ENCODE measurements at places on chromosomes 13 and 19.

GRCh38 chr13:36862722-36863121, 43.7 kb downstream of the RFXAP start:
- H3K27ac ChIP-seq = no peak overlapping the region
- H3K36me3 ChIP-seq = no peaks in the 10 kb centered on the region
- DNase-seq = no peak
- H3K4me1 ChIP-seq = no peaks in the 10 kb centered on the region
- no peak overlapping the region for H3K4me3 ChIP-seq

- no peak overlapping the region for H3K27ac ChIP-seq
- no peaks in the 10 kb centered on the region for H3K27me3 ChIP-seq
- H3K36me3 ChIP-seq = no peaks in the 10 kb centered on the region
- H3K4me3 ChIP-seq = no peak overlapping the region
Measured at GRCh38 chr13:100552755-100553154, 35.8 kb downstream of the GGACT start.

DNA sequence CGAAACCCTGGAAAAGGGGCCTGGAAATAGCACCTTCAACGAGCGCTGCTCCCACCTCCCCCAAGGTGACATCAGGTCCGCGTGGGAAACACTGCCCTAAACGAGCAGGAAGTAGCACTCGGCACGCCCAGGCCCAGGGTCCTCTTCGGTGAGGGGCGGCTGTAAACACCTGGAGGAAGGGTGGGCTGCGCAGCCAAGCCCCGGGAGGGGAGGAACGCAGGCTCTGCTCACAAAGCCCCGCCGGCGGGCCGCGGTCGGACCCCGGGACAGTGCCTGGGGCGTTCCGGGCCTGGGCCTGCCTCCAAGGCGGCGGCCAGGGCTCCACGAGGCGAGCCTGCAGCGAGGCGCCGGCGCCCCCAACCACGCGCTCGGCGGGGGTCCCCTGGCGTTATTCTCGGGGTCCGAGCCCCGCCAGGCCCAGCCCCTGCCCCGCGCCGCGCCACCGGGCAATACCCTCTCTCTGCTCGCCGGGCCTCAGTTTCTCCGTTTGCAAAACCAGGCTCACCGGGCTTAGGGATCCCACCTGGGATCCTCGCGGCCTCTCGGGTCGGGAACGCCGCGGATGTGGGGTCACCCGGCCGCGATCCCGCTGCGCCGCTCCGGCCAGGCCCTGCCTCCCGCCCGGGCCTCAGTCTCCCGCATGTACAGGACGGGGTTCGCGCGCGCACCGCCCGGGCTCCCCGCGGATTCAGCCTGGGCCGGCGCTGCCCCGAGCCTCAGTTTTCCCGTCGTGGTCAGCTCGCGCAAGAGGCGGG, 630 bp downstream of the RNF126 start:
- H3K27ac ChIP-seq = peak overlapping the region; percentile 78
- no peaks in the 10 kb centered on the region for H3K27me3 ChIP-seq
- peaks cover 30% of the 10 kb centered on the region for H3K4me1 ChIP-seq
- DNase-seq = peak; percentile 32
- H3K36me3 ChIP-seq = no peaks in the 10 kb centered on the region

GRCh38 chr19:49879243-49879963, 1.9 kb downstream of the TBC1D17 start:
- H3K36me3 ChIP-seq = peaks cover 9% of the 10 kb centered on the region
- no peak overlapping the region for H3K27ac ChIP-seq
- H3K4me3 ChIP-seq = no peak overlapping the region
- H3K27me3 ChIP-seq = no peaks in the 10 kb centered on the region
- H3K4me1 ChIP-seq = peaks cover 20% of the 10 kb centered on the region

GRCh38 chr19:31275068-31275334, 74.2 kb downstream of the TSHZ3 start:
- peaks cover 16% of the 10 kb centered on the region for H3K36me3 ChIP-seq
- H3K4me1 ChIP-seq = peaks cover 12% of the 10 kb centered on the region
- no peak for DNase-seq
- H3K4me3 ChIP-seq = no peak overlapping the region
- no peak overlapping the region for H3K27ac ChIP-seq

DNA sequence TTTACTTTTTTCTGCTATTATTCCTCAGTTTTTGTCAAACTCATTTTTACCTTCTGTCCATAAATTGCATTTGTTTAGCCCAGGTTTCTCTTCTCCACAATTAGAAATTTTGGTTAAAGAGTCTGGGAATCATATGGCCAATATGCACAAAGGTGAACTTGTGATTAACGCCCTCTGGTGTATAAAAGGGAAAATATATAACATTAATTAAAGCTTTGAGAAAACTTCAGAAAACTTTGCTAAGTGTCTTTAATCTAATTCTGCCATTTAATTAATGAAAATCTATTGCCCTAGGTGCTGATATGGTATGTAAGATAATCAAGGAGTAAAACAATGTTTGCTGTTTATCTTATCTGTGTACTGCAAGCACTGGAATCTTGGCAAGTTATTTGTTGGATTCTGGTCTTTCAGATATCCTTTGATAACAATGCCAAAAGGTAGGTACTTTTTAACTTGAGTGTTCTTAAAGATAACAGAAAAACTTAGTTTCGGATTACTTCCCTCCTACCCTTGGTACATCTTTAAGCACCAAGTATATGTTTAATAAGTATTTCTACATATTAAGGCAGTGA, 402.6 kb downstream of the SUCLA2 start:
- no peak for DNase-seq
- H3K4me3 ChIP-seq = no peak overlapping the region
- H3K27ac ChIP-seq = no peak overlapping the region
- no peaks in the 10 kb centered on the region for H3K4me1 ChIP-seq
- H3K27me3 ChIP-seq = no peaks in the 10 kb centered on the region

GRCh38 chr19:51566489-51567100, 4.5 kb upstream of the ZNF175 start:
- H3K27ac ChIP-seq = no peak overlapping the region
- no peak for DNase-seq
- no peaks in the 10 kb centered on the region for H3K4me1 ChIP-seq
- H3K4me3 ChIP-seq = no peak overlapping the region

- H3K4me1 ChIP-seq = peaks cover 10% of the 10 kb centered on the region
- peaks cover 16% of the 10 kb centered on the region for H3K27me3 ChIP-seq
- H3K4me3 ChIP-seq = peak within 1 kb of the TSS; percentile 75
- H3K27ac ChIP-seq = no peak within 1 kb of the TSS
- H3K36me3 ChIP-seq = no peaks in the 10 kb centered on the region
Measured at GRCh38 chr13:20702915-20703779, at the start of gene IL17D. IL17D (plus strand) TSS chr13:20703699; CDS start chr13:20704002, 303 bp downstream.

DNA sequence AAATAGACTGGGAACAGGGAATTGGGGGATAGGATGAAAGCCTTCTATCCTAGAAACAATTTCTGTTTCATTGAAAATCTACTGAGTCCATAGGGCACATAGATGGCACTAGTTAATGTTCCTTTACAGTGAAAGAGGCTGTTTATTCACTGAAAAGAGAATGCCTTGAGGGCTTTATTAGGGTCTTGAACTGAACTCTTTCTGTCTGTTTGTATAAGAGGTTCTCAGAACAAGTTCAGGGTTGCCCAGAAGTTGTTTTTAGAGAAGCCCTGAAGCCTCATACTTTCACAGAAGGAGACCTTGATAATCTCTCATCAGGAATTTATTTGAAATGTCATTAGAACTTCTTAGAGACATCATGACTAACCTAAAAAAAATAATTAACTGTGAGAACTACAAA, 43.9 kb downstream of the ENOX1 start:
- no peak overlapping the region for H3K27ac ChIP-seq
- no peaks in the 10 kb centered on the region for H3K4me1 ChIP-seq
- no peaks in the 10 kb centered on the region for H3K27me3 ChIP-seq

GRCh38 chr13:55893540-55893939, 1247.2 kb upstream of the PRR20A start:
- no peak overlapping the region for H3K4me3 ChIP-seq
- no peaks in the 10 kb centered on the region for H3K27me3 ChIP-seq
- DNase-seq = no peak
- H3K36me3 ChIP-seq = no peaks in the 10 kb centered on the region
- H3K27ac ChIP-seq = no peak overlapping the region
- H3K4me1 ChIP-seq = no peaks in the 10 kb centered on the region

DNA sequence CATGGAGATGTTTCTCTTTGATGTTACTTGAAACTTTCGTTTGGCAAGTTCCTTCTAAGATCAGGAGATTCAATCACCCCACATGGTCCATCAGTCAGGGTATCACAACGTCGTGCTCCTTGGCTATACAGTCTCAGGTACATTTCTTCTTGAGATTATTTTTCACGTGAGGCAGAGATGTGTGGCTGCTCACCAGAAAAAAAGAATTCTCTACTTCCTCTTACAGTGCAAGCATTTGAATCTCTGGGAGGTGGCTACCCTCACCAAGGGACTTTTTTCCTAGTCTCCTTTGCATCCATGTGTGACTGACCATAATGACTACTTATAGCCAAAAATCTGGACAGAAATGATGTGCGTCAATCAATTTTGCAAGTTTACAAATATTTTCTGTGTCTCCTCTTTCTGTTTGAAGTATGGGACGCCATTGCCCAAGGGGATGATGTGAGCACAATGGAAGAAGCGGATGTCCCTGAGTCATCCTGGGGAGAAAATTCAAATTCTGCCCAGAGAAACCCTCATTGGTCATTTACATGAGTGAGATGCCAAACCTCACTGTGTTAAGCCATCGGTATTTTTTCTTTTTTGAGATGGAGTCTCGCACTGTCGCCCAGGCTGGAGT, 8.6 kb upstream of the LAIR2 start:
- H3K4me1 ChIP-seq = no peaks in the 10 kb centered on the region
- no peaks in the 10 kb centered on the region for H3K27me3 ChIP-seq
- no peak overlapping the region for H3K4me3 ChIP-seq

DNA sequence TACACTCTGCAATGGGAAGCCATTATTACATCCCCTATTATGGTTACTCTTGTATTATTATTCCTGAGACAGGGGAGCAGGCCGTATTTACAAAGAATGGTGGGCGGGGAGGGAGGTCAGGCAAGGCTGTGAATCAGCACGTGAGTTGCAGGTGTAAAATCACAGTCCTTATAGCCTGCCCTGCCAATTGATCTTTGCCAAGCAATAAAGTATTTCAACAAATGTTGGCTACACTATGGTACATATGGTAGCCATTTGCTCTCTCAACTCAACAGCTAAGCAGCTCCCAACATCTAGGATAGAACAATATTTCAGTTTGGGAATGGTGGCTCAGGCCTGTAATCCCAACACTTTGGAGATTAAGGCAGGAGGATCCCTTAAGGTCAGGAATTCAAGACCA, 12.1 kb downstream of the EPS15L1 start:
- H3K27me3 ChIP-seq = no peaks in the 10 kb centered on the region
- H3K36me3 ChIP-seq = no peaks in the 10 kb centered on the region
- no peak overlapping the region for H3K4me3 ChIP-seq
- H3K4me1 ChIP-seq = peaks cover 34% of the 10 kb centered on the region

DNA sequence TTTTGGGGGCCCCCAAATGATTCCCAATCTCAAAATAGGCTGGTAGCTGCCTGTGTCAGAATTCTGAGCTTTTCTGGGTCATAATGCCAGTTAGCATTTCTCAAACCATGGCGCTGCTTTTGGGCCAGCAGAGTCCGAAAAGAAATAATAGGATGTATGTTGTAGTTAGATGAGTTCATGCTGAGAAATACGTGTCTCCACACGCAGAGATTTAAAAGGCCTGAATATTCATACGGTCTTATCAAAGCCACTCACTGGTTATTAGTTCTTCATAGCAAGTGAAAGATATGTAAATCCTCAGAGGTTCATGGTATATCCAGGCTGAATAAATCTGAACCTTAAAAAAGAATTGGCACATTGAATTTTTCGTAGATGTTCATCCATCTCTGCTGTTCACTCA, 124.5 kb downstream of the SHISA2 start:
- H3K36me3 ChIP-seq = no peaks in the 10 kb centered on the region
- no peak overlapping the region for H3K4me3 ChIP-seq
- peaks cover 9% of the 10 kb centered on the region for H3K4me1 ChIP-seq

- no peaks in the 10 kb centered on the region for H3K27me3 ChIP-seq
- no peaks in the 10 kb centered on the region for H3K4me1 ChIP-seq
- no peaks in the 10 kb centered on the region for H3K36me3 ChIP-seq
Measured at GRCh38 chr13:70829748-70830147, 721.5 kb upstream of the KLHL1 start.

- no peak overlapping the region for H3K27ac ChIP-seq
- no peak overlapping the region for H3K4me3 ChIP-seq
- DNase-seq = no peak
- no peaks in the 10 kb centered on the region for H3K4me1 ChIP-seq
- no peaks in the 10 kb centered on the region for H3K27me3 ChIP-seq
Measured at GRCh38 chr19:38513762-38514167, 80.3 kb downstream of the RYR1 start.

DNA sequence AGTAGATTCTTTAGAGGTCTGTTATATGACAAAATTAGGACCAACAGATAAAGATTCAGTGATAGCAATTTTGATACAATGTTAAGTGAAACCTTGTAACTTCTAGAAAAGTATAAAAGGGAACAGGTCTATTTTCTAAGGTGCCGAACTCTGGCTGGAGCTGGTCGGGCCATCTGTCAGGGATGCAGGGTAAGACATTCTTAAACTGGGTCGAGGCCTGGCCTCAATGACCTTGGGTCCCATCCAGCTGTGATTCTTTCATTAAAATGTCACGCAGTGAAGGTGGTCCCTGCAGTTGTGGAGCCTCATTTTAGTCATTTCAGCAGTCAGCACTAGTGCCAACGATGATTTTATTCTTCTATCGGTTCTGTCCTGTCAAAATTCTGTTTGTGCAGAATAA, 271.9 kb upstream of the SPRY2 start:
- no peaks in the 10 kb centered on the region for H3K36me3 ChIP-seq
- no peaks in the 10 kb centered on the region for H3K27me3 ChIP-seq
- no peak overlapping the region for H3K27ac ChIP-seq
- no peak overlapping the region for H3K4me3 ChIP-seq
- no peaks in the 10 kb centered on the region for H3K4me1 ChIP-seq

GRCh38 chr13:80860845-80861244, 519.9 kb upstream of the SPRY2 start:
- H3K36me3 ChIP-seq = no peaks in the 10 kb centered on the region
- H3K4me1 ChIP-seq = no peaks in the 10 kb centered on the region
- no peak overlapping the region for H3K4me3 ChIP-seq
- H3K27ac ChIP-seq = no peak overlapping the region
- DNase-seq = no peak
- H3K27me3 ChIP-seq = no peaks in the 10 kb centered on the region

- DNase-seq = peak; percentile 52
- no peak overlapping the region for H3K4me3 ChIP-seq
- no peaks in the 10 kb centered on the region for H3K27me3 ChIP-seq
- no peaks in the 10 kb centered on the region for H3K36me3 ChIP-seq
- no peaks in the 10 kb centered on the region for H3K4me1 ChIP-seq
- no peak overlapping the region for H3K27ac ChIP-seq
Measured at GRCh38 chr13:97030705-97031452, 36.6 kb upstream of the OXGR1 start.

DNA sequence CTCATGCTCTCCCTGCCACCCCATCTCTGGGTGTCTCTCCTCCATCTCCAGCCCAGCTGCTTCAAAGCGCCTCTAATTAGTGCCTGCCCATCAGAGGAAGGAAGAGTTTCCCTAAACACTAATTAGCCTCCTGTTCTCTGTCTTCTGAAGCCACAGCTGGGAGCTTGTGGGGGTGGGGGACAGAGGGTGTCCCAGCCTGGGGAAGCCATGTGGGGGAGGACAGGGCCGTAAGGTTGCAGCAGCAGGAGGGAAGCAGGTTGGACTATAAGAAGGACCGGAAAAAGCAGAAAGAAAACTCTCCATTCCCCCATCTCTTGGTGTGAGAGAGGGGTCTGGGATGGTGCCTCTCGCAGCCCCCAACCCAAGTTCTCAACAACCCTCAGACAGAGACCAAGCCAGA, 26.2 kb downstream of the SLC8A2 start:
- H3K4me3 ChIP-seq = no peak overlapping the region
- no peaks in the 10 kb centered on the region for H3K36me3 ChIP-seq
- DNase-seq = no peak

Data from astrocyte (in vitro differentiated cells and primary cell).